Esophagus muscularis mucosa (tissue), 4 donors: ENCODE measurements at places on chromosomes 6 and 20. TPM values are rescaled to one million over a fixed set of nuclear protein-coding genes. Genes with fewer than 3 reads are reported as not detected.

- peaks cover 6% of the 10 kb centered on the region for H3K4me1 ChIP-seq
- H3K27ac ChIP-seq, result no peak overlapping the region
- no peaks in the 10 kb centered on the region for H3K27me3 ChIP-seq
- DNase-seq, result no peak
These were observed 110.8 kb downstream of the ERMARD start for GRCh38 chr6:169862043-169862891.

DNA sequence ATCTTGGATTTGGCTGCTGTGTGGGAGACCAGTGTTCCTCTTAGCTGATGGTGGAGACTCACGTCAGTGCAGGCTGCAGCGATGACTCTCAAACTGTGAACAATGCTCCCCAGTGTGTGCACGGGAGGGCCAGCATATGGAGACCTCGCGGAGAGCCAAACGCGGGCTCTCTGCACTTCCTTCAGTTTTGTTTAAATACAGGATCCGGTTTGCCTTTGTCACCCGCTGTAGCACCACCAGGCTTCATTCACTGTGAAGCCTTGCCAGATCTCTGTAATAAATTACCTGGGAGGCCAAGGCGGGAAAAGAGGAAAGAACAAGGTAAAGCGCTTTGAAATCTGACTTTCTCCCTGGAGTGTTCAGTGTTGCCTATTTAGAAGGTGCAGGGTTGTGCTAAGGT lies 30.7 kb upstream of the TMEM14A start:
- DNase-seq, result no peak
- H3K4me1 ChIP-seq, result no peaks in the 10 kb centered on the region
- H3K27me3 ChIP-seq, result no peaks in the 10 kb centered on the region
- no peak overlapping the region for H3K27ac ChIP-seq
- H3K36me3 ChIP-seq, result no peaks in the 10 kb centered on the region

DNA sequence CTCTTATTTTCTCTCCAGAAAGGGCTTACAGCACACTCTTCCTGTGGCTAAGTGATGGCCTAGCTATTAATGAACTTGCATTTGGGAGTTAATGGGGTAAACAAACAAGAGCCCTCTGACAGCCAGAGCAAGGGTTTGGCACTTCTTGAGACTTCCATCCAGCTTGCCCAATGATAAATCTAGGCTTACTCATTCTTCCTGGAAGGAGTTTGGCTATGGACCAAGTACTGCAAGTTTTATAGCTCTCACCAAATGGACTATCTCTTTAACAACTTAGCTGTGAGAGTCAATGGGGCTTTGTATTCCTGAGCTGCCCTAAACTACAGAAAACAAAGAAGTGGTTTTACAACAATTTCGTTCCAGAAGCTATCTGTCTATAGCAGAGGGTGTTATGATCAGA lies 16.7 kb upstream of the PI3 start:
- DNase-seq, result no peak
- H3K36me3 ChIP-seq, result no peaks in the 10 kb centered on the region
- H3K4me1 ChIP-seq, result no peaks in the 10 kb centered on the region
- H3K27ac ChIP-seq, result no peak overlapping the region
- H3K4me3 ChIP-seq, result no peak overlapping the region
- H3K27me3 ChIP-seq, result peaks cover 9% of the 10 kb centered on the region

DNA sequence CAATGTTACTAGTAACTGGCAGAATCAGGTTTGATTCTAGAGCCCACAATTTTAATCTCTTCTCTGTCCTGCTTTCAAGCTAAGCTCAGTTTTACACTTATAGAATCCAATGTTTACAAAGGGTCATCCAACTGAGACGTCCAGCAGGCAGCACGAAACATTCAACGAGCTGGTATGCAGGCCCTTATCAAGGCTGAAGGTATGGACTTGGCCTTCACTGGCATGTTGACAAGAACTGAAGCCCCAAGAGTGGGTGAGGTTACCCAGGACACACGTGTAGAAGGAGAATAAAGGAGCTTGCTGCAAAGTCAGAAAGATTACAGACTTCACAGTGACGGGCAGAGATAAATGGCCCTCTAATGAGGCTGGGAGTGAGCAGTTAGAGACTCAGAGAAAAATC lies 187.4 kb downstream of the KIF16B start:
- H3K4me3 ChIP-seq, result no peak overlapping the region
- H3K4me1 ChIP-seq, result no peaks in the 10 kb centered on the region
- no peaks in the 10 kb centered on the region for H3K36me3 ChIP-seq
- H3K27ac ChIP-seq, result no peak overlapping the region

DNA sequence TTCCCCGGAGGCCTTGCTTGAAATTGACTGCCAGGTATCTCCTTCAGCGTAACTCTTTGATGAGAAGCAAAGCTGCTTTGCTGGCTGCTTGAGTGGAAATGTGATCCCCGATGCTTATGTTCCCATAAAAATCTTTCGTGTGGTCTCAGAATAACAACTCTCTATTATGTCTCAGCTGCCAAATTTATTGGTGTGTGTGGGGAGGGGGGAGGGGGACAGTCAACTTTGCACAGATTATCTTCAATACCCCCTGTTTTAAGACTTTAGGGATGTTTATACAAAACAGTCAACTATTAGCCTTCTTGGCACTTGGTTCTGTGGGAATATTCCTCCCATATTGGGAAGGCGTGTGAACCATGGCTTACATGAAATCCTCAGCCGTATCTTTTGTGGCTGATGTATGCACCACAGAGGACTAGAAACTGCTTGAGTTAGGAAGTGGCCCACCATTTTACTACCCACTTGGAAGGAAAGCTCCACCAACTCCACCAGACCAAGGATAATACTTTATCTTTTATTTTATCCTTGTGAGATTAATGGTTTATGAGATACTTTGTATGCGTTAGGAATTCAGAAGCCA lies 101.5 kb upstream of the SLC24A3 start:
- H3K4me3 ChIP-seq, result no peak overlapping the region
- DNase-seq, result peak; percentile 47
- H3K4me1 ChIP-seq, result no peaks in the 10 kb centered on the region
- H3K27ac ChIP-seq, result no peak overlapping the region
- H3K27me3 ChIP-seq, result no peaks in the 10 kb centered on the region
- no peaks in the 10 kb centered on the region for H3K36me3 ChIP-seq

DNA sequence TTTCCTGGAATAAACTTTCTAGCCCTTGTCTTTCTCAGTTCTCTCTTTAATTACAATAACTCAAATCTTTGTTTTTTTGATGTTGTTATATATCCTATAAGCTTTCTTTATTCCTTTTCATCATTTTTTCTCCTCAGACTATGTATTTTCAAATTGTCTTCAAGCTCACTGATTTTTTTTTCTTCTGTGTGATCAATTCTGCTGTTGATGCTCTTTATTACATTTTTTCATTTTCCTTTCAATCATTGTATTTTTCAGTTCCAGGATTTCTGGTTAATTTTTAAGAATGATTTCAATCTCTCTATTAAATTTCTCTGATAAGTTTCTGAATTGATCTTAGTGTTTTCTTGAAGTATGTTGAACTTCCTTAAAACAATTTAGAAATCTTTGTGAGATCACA lies 209.7 kb downstream of the TBC1D32 start:
- no peak overlapping the region for H3K4me3 ChIP-seq
- H3K36me3 ChIP-seq, result peaks cover 9% of the 10 kb centered on the region
- H3K4me1 ChIP-seq, result no peaks in the 10 kb centered on the region
- no peak overlapping the region for H3K27ac ChIP-seq
- H3K27me3 ChIP-seq, result no peaks in the 10 kb centered on the region
- no peak for DNase-seq

GRCh38 chr6:113122060-113122459 lies 735.1 kb upstream of the MARCKS start:
- no peak for DNase-seq
- H3K4me3 ChIP-seq, result no peak overlapping the region
- no peaks in the 10 kb centered on the region for H3K36me3 ChIP-seq

- no peaks in the 10 kb centered on the region for H3K36me3 ChIP-seq
- H3K4me3 ChIP-seq, result no peak overlapping the region
- peaks cover 4% of the 10 kb centered on the region for H3K4me1 ChIP-seq
- no peak overlapping the region for H3K27ac ChIP-seq
These were observed 106.8 kb upstream of the PDE10A start for GRCh38 chr6:165769884-165770283.

- H3K36me3 ChIP-seq, result no peaks in the 10 kb centered on the region
- no peak for DNase-seq
- H3K4me1 ChIP-seq, result no peaks in the 10 kb centered on the region
These were observed 92.0 kb upstream of the TMEM181 start for GRCh38 chr6:158467923-158468322.

- no peak overlapping the region for H3K4me3 ChIP-seq
- H3K4me1 ChIP-seq, result no peaks in the 10 kb centered on the region
- no peak for DNase-seq
- no peak overlapping the region for H3K27ac ChIP-seq
- H3K36me3 ChIP-seq, result no peaks in the 10 kb centered on the region
These were observed 11.2 kb upstream of the PCMTD2 start for GRCh38 chr20:64244281-64244805.

DNA sequence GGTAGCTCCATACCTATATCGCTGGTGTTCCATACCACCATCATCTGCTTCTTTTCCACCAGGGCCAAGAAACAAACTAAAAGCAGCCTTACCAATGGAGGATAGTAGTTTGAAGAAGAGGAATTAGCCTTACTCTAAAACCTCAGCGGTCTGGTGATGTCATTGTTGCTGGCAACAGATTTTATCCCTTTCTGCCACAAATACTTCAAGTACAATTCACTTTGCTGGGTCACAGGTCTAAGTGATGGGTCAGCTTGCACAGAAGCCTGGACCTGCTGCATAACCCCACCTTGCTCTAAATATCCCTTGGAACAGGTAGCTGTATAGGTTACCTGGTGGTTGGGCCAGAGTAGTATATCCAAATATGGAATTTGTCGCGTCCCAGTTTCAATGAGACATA lies 53.2 kb upstream of the THEMIS start:
- DNase-seq, result no peak
- no peaks in the 10 kb centered on the region for H3K4me1 ChIP-seq
- H3K27ac ChIP-seq, result no peak overlapping the region
- no peaks in the 10 kb centered on the region for H3K27me3 ChIP-seq
- H3K36me3 ChIP-seq, result no peaks in the 10 kb centered on the region

GRCh38 chr6:116247285-116247684 lies 6.6 kb downstream of the TSPYL4 start:
- no peak overlapping the region for H3K4me3 ChIP-seq
- no peak overlapping the region for H3K27ac ChIP-seq
- peaks cover 37% of the 10 kb centered on the region for H3K4me1 ChIP-seq
- H3K36me3 ChIP-seq, result no peaks in the 10 kb centered on the region
- no peak for DNase-seq

DNA sequence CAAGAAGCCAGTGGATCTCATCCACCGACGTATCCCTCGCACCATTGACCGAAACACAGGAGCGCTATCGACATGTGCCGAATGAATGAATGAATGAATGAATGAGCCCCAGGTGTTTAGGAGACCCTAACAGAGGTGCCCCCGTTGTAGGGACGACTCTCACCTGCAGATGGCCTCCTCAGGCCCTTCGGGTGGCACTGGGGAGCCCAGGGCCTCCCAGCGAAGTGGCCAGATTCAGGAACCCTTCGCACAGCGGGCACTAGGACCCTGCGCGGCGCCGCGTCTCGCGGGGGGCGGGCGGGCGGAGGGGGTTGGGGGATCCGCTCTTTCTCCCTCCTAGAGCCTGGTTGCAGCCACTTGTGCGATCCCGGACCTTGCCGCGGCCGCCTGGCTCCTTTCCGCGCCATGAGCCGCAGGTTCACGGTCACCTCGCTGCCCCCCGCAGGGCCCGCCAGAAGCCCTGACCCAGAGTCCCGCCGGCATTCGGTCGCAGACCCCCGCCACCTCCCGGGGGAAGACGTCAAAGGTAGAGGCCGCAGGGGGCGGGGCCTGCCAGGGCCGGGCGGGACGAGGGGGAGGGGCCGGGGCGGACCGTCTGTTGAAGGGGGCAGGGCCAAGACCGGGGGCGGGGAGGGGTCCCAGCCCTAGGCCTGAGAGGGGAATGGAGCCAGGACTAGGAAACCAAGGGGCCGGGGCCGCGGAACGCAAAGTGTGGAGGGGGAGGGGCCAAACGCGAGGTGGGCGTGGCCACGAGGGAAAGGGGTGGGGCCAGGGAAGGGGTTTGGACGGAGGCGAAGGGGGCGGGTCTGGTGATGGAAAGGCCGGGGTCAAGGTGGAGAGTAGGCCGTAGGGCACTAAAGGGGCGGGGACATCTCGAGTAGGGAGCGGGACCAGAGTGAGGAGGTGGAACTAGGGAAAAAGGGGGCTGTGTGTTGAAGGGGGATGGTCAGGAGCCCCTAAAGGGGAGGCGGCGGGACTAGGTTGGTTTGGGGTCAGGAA lies 7.4 kb upstream of the SLC12A5 start:
- H3K4me1 ChIP-seq, result peaks cover 15% of the 10 kb centered on the region
- H3K4me3 ChIP-seq, result peak overlapping the region; percentile 55
- no peak overlapping the region for H3K27ac ChIP-seq
- no peaks in the 10 kb centered on the region for H3K27me3 ChIP-seq
- DNase-seq, result no peak

GRCh38 chr6:42993445-42993844 lies 9.1 kb downstream of the PPP2R5D start:
- H3K36me3 ChIP-seq, result peaks cover 10% of the 10 kb centered on the region
- H3K4me1 ChIP-seq, result peaks cover 5% of the 10 kb centered on the region
- H3K4me3 ChIP-seq, result no peak overlapping the region
- no peak overlapping the region for H3K27ac ChIP-seq
- DNase-seq, result no peak

DNA sequence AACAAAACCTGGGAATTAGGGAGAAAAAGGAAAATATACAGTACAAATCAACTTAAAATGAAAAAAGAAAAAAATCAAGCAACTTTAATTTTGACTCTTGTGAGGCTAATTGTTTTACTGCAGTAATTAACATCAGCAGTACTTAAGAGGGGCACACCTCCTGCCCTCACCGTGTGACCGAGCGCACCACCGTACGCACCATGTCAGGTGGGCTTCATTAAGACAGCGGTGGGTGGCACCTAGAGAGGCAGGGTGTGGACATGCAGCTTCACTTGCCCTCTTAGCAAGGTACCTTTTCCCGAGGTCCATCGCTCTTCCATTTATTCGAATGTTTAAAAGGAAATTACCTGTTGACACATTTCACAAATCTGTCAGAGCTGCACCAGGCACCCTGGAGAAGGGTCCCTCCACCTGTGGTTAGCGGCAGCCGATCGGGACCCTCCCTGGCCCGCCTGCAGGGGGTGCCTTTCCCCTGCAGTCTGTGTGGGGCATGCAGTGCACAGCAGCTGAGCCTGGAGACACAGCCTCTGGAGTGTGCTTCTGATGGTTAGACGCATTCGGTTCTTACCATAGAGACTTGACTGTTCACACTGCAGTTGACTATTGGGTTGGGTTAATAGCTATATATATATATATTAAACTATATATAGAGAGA lies 184.1 kb downstream of the TMEM242 start:
- peaks cover 44% of the 10 kb centered on the region for H3K36me3 ChIP-seq
- no peak overlapping the region for H3K4me3 ChIP-seq
- H3K4me1 ChIP-seq, result peaks cover 22% of the 10 kb centered on the region

The FAM83C gene
- total RNA-seq, result not detected

The SCGN gene
- total RNA-seq, result 2.7 TPM

The TP53TG5 gene
- 2.1 TPM for total RNA-seq

The KIAA0408 gene
- 34.2 TPM for total RNA-seq

The FAM120B gene
- total RNA-seq, result 35.8 TPM

The MRPL18 gene
- 63.3 TPM for total RNA-seq

The FAM217A gene
- not detected for total RNA-seq

The GMNN gene
- 8.0 TPM for total RNA-seq
